ENCODE measurements at places on chromosomes 7 and 10. TPM values are rescaled to one million over a fixed set of nuclear protein-coding genes. Genes with fewer than 3 reads are reported as not detected.

The SGPL1 gene
- 19.2 TPM for total RNA-seq

The TRPV5 gene
- not detected for total RNA-seq

The HOXA11 gene
- 0.09 TPM for total RNA-seq

The LIPN gene
- not detected for total RNA-seq

The ASB10 gene
- not detected for total RNA-seq

The TIAL1 gene
- total RNA-seq = 20.7 TPM

The HOXA9 gene
- total RNA-seq = 0.81 TPM

The ERVW-1 gene
- total RNA-seq = not detected

The CTTNBP2 gene
- not detected for total RNA-seq

The ABCC2 gene
- total RNA-seq = 1.0 TPM

The TRIM50 gene
- total RNA-seq = not detected

The SLC16A9 gene
- 0.19 TPM for total RNA-seq

The DYDC2 gene
- not detected for total RNA-seq

The ZNF789 gene
- total RNA-seq = 7.0 TPM

The ANKRD16 gene
- 5.8 TPM for total RNA-seq

The LLCFC1 gene
- not detected for total RNA-seq

The GALNT17 gene
- not detected for total RNA-seq

The CRPPA gene
- total RNA-seq = 0.85 TPM

The PPRC1 gene
- 14.0 TPM for total RNA-seq

The ATRNL1 gene
- 0.47 TPM for total RNA-seq
